ENCODE measurements at places on chromosomes 3 and 15. TPM values are rescaled to one million over a fixed set of nuclear protein-coding genes. Genes with fewer than 3 reads are reported as not detected.

The KIF9 gene
- 15.8 TPM for total RNA-seq

- DNase-seq, result peak; percentile 59
Measured at GRCh38 chr3:196989721-196990262, 21.2 kb upstream of the PIGZ start.

DNA sequence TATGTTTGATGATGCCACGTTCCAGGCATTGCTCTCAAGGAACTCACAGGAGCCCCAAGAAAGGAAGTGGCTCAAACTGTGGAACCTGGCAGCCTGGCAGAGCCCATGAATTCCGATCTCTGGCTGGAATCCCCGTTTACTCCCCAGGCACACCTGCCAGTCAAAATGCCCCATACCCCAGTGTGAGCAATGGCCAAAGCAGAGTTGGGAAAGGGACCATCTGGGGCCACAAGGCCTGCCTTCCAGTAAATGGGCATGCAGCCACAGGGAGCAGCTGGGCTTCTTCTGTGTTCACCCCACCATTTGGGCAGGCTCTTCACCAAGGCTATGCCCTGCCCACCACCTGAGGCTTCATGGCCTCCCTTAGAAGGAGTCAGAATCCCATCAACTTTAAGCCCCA is 257.0 kb upstream of the GOLGA6L4 start:
- DNase-seq, result no peak

GRCh38 chr3:7015683-7016440 is 154.9 kb downstream of the GRM7 start:
- DNase-seq, result no peak

The CASR gene
- total RNA-seq, result 0.22 TPM

GRCh38 chr3:55752911-55753310 is 265.8 kb upstream of the WNT5A start:
- no peak for DNase-seq

The GABRR3 gene
- not detected for total RNA-seq

DNA sequence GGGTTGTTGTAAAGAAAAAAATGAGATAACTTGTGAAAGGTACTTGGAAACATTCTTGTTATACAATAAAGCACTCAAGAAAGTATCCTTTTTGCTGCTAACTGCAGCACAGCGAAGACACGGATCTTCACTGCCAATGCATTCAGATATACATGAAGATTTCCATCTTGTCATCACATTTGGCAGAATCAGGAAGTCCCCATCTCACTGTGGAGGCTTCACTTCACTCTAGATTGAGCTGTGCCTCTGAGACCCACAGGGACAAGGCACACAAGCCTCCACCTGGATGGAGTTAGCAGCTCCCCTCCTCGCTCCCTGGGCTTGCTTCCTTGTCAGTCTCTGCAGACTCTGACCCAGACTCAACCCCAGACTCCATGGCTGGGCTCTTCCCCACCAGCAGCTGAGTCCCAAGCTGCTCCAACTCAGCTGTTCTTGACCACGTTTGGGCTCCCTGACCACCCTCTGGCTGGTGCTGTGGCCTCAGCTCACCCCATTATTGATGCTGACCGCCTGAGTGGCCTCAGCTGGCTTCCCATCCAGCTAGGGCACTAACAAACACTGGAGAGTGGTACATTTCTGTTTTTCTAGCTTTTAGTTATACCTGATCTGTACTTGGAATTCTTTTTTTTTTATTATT is 45.4 kb upstream of the SMAD3 start:
- no peak for DNase-seq

GRCh38 chr15:79682285-79682684 is 214.5 kb downstream of the MTHFS start:
- no peak for DNase-seq

DNA sequence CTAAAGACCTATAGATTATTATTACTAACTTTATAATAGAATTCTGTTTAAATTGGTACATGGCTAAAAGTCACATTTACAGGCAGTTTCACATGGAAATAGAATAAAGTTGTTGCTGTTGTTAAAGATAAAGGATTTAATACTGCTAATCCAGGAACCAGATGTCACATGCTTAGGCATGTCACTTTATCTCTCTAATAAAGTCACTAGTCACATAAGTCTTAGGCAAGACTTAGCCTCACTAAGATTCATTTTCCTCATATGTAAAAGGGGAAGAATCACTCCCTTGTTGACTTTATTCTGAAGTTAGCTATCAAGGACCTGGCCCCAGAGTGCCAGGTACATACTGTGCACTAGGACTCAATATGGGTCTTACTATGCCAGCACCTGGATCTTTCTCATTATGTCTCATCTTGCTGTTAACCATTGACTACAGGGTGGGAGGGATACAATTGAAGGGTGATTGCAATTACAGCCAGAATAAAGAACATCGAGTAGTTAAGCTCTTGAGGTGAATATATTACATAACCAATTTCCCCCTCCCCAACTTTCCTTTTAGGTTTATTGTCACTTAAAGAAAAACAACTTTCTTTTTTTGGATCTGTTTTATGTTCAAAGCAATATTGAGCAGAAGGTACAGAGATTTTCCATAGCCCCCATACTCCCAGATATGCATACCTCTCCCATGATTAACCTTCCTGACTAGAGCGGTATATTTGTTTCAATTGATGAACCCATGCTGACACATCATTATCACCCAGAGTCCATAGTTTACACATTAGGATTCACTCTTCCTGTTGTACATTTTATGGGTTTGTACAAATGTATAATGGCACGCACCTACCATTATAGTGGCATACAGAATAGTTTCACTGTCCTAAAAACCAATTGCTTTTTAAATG is 36.6 kb downstream of the LNP1 start:
- DNase-seq, result no peak

DNA sequence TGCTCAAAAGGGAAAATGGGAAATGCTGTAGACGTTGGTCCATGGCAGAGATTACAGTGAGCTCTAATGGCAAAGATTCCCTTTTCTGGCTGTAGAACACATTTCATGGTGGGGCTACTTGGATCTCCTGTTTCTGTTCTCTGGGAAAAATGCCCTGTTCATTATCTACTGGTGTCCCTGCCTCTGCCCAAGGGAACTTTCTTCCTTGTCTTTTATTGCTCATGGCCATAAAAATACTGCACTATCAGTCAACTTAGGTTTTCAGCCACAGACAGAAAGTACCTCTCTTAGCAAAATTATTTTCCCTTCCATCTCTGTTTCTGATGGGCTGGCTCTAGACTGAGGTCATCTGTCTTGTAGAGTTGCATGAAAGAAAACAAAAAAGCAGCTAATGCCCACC is 98.9 kb downstream of the PDCD6IP start:
- DNase-seq, result no peak

DNA sequence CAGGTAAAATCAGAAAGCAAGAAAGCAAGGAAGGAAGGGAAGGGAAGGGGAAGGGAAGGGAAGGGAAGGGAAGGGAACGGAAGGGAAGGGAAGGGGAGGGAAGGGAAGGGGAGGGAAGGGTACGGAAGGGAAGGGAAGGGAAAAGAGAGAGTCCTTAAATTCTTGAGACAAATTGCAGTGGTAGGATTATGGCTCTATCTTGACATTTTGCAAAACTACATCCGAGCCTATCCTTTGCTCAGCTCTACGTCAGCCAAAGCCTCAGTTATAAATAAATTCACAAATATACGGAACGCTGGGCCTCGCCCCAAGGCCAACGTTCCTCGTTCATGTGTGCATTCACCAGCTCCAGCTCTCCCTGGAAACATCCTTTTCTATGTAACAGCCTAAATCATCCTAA is 25.5 kb upstream of the HES1 start:
- DNase-seq, result no peak

The GOLGA6A gene
- total RNA-seq, result not detected

DNA sequence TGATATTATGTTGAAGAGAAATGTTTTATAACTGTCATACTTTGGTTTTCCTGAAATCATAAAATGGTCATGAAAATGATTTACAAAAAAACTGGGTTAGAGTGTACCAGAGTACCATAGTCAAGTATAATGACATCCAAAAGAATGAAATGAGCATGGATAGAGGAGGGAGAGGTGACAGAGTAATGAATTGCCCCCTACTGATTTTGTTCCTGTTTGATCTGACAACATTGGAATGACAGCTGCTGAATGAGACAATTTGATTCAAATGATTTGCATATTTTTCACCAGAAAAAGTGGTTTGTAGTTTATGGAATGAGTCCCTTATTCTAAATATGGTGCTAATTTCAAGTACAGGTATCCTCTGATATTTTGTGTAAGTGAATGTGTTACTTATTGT is 271.7 kb downstream of the CNTN4 start:
- no peak for DNase-seq

GRCh38 chr15:51144021-51144532 is 49.4 kb upstream of the TNFAIP8L3 start:
- DNase-seq, result no peak

DNA sequence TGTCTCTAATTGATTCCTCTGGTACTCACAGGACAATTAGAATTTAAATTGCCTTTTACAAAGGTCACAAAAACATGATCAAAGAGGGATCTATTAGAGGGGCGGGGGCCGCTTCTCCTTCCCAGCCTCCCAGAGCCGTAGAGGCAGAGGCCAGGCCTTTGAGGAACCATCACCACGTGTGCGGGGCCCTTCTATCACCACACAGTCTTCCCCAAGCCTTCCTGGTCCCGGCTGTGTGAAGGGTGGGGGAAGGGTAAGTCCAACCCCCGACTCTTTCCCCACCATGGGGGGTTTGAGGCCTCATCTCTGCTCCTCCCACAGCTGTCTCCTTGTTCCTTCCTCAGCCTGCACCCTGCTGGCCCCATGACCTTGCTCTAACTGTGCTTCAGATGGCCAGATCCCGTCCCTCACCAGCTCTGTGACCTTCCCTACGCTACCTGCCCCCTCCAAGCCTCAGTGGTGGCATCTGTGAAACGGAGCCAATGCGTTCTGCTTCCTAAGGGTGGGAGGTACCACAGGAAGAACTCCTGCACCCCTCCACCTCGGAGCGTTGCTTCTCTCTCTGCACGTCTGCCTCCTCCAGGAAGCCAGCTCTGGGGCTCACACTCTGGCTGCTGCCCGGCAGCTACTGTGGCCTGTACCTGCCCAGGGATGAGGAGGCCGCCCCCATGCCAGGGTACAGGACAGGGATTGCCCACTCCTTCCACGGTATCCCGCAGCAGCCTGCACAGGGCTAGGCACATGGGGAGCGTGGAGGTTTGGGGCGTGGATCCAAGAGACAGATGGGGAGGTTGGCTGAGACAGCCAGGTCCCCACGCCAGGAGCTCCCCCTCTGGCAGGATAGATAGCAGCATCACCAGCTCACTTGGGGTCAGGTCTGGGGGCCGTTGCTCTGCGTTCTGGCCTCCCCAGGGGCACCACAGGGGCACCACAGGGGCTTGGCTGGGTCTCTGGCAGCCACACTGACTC is 83.8 kb downstream of the LINGO1 start:
- no peak for DNase-seq

- no peak for DNase-seq
Measured at GRCh38 chr3:37137516-37137915, 36.9 kb downstream of the LRRFIP2 start.

DNA sequence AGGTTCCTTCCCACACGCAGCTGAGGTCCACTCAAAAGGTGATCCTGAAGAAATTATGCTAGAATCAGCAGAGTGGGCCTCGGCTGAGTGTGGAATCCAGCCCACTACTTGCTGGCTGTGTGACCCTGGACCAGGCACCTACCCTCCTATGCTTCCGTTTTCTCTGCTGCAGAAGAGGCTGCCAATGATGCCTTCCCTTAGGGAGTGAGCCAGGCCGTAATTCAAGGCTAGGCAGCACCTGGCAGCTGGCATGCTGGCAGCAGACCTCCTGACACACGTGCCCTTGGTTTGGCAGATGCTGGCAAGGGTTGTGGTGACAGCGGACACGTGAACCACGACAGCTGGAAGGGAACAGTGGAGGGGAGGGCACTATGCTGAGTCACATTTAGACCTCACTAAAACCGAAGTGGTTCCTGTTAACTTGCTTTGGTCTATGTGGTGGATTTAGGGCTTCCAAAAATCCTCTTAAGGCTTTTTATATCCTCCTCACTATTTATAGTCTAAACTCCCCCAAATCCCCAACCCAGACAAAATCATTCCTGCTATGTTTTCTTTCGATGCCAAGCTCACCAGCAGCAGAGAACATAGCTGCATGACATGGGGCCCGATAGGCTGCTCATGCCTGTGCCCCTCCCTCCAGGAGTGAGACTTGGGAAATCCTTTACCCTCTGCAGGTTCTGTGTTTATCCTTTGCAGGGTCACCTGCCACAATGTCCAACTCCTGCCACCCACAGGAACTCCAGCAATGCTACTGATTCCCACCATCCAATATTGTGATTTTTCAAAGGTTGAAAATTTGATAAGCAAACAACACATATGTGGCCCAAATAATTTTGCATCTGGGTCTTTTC is 10.6 kb upstream of the PCSK6 start:
- peak; percentile 84 for DNase-seq

DNA sequence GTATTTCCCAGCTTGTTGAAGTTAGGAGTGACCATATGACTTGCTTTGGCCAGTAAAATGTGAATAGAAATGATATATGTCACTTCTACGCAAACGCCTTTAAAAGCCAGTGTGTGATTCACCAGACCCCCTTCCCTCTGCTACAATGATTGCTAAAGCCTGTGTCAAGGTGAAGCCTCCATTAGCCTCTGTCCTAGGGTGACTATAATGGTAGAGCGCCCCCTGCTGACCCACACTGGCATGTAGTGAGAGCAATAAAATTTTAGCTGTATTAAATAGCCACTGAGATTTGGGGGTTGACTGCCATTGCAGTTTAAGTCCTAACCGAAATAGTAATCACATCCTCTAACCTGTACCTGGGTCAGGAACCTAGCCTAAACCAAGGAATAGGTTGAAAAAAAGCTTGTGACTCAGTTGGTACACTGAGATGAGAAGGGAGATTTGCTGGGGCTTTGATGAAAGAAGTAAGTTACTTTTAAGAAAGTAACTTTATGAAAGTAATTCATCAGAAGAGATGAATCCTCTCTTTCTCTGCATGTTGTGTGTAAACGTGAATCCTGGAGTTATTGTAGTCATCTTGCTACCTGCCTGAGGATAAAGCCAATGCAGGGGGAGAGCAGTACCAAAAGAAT is 52.6 kb downstream of the GTF2E1 start:
- peak; percentile 86 for DNase-seq

- DNase-seq, result peak; percentile 19
Measured at GRCh38 chr15:42018306-42019224, 2.3 kb downstream of the PLA2G4E start.

- no peak for DNase-seq
Measured at GRCh38 chr15:50150851-50151250, 31.1 kb upstream of the SLC27A2 start.

DNA sequence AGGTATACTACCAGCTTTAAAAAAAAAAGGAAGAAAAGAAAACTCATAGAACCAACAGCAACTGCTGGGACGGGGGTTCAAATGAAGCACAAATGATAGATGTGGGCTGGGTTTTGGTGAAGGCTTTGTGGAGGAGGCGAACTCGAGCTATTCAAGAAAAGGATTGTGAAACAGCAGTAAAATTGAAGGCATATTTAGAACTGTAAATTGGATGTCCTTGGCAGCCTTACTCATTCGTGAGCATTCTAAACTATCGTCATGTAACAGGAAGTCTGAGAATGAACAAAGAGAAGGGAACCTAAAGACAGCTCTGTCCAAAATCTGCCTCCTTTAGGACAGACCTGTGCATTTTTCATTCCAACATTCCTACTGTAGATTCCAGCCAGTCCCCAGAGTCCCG is 97.8 kb downstream of the LARS2 start:
- no peak for DNase-seq

- DNase-seq, result no peak
Measured at GRCh38 chr3:85796140-85796539, 837.4 kb downstream of the CADM2 start.

- DNase-seq, result no peak
Measured at GRCh38 chr3:31636694-31637442, 104.1 kb downstream of the STT3B start.

Measured in spleen (tissue), 13 donors.